ENCODE measurements at places on chromosomes 4 and X.

GRCh38 chrX:19758539-19758938 lies 128.9 kb downstream of the SH3KBP1 start:
- no peak for DNase-seq

DNA sequence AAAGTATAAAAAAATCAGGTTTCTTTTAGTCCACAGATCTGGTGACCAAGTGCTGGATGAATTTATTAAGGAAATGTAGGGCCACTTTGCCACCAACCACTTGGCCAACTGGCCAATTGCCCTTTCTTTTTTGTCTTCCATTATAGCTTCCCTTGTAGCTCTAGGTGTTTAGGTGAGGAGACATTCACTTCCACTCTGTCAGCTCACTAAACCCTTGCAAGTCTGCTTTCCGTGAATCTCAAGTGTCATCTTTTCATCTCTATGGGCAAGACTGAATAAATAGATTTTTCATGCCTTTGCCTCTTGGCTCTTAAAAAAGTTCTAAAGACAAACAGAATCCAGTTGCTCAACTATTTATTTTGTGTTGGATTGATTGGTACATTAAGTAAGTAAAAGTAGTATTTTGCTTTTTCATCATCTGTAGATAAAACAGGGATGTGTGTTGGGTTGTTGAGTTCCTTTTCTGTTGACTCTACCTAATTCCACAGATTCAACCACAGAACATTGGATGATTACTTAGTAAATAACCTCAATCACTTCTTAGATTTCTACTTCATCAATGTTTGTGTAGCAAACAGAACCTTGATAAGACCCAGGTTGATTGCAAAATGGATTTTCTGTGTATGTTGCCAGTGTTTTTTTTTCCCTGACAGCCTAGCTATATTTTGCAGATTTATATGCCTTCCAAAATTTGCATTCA lies 68.1 kb upstream of the GRXCR1 start:
- DNase-seq = no peak

DNA sequence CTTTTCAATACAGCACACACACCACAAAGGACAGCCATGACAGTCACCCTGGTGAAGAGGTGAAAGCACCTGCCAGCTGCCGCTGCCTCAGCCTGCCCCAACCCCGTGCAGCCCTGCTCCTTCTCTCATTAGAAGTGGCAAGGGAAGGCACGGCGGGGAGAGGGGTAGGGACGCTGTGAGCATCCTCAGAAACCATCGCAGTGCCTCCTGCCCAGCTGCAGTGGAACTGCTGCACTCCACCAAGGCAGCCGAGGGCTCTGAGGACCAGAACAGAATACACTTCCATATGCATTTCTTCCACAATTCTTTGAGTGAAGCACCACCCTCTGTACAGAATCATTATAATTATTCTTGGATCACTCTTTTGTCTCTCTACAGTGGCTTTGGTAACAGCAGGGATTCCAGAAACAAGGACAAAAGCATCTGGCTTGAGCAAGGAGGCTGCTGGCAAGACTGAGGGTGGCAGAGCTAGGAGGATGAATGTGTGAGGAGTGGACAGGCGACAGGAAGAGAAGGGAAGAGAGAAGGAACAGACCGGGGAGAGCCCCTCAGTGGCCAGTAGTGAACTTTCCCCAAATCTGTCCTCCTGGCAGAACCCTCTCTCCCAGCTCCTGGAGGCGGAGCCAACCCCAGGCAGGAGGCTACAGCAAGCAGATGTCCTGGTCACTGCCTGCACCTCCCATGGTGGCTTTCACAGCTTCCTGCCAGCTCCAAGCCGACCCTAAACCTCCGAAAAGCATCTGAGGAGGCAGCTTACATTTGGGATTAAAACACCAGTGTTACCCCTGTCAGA lies 73.2 kb downstream of the MTNR1A start:
- DNase-seq = no peak

DNA sequence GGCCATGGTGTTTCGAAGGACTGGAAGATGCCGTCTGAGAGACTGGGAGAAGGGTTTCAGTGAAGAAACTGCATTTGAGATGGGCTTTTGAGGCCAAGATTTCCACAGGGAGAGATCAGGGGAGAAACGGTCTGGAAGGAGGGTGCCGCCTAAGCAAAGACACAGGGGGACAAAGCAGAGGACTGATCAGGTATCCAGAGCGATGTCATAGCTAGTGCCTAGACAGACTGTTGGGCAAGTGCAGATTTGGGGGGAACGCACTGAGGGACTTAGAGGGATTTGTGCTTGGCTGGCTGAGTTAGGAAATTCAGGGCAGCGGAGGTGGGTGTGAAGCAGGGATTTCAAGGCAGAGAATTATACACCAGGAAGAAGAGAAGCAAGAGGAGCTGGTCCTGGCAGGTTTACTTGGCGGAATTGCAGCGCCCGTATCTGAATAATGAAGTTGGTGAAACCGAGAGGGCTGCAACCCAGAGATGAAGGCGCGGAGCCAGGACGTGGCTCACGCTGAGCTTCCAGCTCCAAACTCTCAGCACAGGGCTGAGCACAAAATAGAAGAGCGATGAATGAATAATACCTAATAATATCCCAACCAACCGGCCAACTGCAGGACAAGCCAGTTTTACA lies 106.9 kb downstream of the MAML3 start:
- DNase-seq = no peak

- no peak for DNase-seq
Measured at GRCh38 chr4:107757864-107758476, 37.9 kb upstream of the PAPSS1 start.

- DNase-seq = no peak
Measured at GRCh38 chr4:54155936-54156335, 56.0 kb downstream of the GSX2 start.

- no peak for DNase-seq
Measured at GRCh38 chr4:172480471-172480870, 667.3 kb downstream of the GALNTL6 start.

DNA sequence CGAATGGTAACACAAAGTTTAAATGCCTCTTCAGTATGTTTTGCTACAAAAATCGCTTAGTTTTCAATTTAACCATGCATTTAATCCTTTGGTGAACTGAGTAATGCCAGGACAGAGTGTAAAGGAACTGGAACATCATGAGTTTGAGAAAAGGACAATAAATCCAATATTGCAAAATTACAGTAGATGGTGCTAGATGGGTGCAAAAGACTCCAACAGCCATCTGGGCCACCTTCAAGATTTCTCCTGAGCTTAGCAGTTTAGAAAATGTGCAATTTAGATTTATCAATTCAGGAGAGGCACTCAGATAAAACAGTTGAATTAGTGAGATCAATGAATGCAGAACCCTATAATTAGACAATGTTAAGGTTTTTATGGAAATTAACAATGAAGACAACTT lies 33.2 kb upstream of the MID1IP1 start:
- DNase-seq = no peak

- peak; percentile 21 for DNase-seq
Measured at GRCh38 chr4:104015680-104016079, 295.9 kb upstream of the TACR3 start.

- no peak for DNase-seq
Measured at GRCh38 chr4:108382751-108383150, 214.0 kb upstream of the LEF1 start.

DNA sequence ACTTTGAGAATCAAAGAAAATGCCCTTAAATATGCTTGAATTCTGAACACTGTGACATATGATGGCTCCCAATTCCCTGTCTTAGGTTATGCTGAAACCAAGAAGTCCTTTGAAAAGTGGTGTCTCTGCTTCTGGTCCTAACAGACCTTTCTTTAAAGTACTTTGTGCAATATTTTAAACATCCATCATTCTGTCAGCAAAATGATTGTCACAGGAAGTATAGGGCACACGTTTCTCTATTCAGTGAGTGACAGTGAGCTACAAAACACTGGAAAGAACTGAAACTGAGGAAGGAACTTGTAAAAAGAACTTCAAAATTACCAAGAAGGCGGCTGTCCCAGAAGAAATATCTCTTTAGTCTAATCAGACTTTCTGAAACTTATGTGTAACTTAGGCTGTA lies 12.2 kb upstream of the NUP54 start:
- no peak for DNase-seq

DNA sequence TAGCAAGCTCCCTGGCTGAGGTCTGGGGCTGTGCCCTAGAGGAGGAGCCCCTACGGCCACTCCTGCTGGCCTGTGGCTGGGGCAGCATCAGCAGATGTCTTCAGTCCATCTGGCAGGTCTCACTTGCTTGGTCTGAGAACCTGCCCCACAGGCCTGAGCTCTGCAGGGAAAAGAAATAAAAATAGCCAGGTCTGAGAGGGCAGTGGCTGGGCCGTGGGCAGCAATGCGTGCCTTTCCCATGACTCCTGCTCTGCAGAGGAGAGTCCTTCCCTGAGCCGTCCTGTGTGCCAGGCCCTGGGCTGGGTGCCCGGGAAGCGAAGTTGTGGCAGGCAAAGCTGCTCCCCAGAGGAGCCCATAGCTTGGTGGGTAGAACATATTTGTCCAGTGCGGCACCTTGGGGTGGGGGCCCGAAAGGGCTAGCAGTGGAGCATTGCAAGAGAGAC lies 11.3 kb upstream of the KIAA0232 start:
- DNase-seq = no peak

GRCh38 chr4:4254199-4254598 lies 6.2 kb upstream of the TMEM128 start:
- no peak for DNase-seq

GRCh38 chr4:3765271-3766035 lies 732 bp upstream of the ADRA2C start:
- peak; percentile 81 for DNase-seq

- no peak for DNase-seq
Measured at GRCh38 chr4:83043801-83044407, 8.9 kb downstream of the COPS4 start.

- DNase-seq = no peak
Measured at GRCh38 chr4:31575504-31575903, 855.3 kb downstream of the PCDH7 start.

DNA sequence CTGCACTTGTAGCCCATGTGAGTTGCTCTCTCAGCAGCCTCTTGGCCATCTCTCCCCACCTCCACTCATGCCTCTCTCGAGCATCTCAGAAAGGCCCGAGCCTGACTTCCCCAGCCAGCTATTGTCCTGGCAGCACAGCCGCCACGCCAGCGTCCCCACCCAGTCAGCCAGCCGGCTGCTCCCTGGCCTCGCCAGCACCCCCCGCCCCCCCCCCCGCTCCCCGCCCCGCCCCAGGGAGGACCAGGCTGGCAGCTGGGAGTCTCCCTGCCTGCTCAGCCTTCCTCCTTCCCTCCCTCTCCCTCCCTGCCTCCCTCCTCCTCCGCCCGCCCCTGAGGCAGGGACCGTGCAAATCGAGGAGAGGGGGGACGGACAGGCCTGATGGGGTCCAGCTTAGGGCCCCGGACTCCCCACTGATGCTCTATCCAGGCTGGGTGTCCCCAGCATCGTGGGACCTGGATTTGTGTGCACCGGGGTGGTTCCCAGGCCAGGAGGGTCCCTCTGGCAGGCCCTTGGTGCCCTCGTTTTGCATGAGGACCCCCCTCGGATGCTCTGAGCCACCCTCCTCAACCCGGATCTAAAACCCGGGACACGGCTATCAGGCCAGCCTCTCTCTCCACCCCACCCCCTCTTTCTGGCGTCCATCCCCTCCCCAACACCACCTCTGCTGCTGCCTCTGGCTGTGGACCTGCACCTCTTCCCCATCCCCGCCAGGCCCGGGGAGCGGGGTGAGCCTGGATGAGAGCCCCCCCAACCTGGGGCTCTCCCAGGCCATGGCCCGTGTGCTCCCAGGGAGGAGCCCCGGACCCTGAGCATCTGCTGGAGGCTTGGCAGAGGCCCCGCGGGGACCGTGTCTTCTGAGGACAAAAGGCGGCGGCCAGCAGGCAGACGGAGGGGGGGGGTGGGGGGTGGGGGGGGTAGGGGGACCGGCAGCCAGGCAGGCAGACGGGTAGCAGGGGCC lies at the start of gene GPR173:
GPR173 (plus strand) TSS at position 621 of the 958 bp plus-strand sequence. CDS start 27,833 bp downstream, outside the sequence.
- DNase-seq = peak; percentile 78

- DNase-seq = no peak
Measured at GRCh38 chr4:3098346-3098745, 23.9 kb downstream of the HTT start.

- DNase-seq = no peak
Measured at GRCh38 chrX:18537524-18537923, 112.1 kb downstream of the CDKL5 start.

DNA sequence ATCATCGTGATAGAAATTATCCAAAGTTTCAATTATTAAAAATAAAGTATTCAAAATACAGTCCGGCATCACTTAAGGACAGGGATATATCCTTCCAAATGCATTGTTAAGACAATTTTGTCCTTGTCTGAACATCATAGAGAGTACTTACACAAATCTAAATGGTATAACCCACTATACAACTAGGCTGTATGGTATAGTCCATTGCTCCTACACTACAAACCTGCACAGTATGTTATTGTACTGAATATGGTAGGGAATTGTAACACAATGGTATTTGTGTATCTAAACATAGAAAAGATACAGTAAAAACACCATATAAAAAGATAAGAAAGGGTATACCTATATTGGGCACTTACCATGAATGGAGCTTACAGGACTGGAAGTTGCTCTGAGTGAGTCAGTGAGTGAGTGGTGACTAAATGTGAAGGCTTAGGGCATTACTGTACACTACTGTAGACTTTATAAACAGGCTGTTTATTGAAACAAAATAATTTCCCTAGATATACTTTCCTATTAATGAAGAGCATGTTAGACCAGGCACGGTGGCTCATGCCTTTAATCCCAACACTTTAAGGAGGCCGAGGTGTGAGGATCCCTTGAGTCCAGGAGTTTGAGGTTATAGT lies 44.8 kb upstream of the PTPN13 start:
- DNase-seq = no peak

GRCh38 chrX:57901466-57901865 lies 8.8 kb downstream of the ZXDA start:
- no peak for DNase-seq

DNA sequence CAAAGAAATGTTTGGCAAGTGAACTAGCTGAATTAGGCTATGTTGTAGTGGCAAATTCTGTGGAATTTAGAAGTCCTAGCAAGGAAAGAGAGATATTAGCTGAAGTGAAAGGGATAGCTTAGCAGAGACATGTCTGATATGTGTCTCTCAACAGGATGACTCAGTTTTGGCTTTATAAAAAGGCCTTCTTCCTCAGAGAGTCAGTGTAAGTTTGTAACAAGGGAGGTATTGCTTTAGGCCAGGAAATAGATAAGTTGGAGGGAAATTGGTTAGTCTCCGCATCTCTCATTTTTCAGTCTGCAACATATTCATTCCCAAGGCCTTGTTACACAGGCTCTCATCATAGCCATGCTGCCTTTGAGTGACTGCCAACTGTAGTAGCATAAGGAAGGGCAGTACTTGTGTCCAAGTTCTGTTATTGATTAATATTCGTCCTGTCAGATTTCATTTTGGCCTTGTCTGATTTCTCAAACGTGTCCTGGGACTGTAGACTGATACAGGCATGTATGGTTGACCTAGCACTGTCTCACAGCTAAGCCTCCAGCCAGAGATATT lies 4.0 kb downstream of the TMEM164 start:
- DNase-seq = no peak

Measured in BE2C (cell line).